ENCODE measurements at places on chromosomes 3 and 15. TPM values are rescaled to one million over a fixed set of nuclear protein-coding genes. Genes with fewer than 3 reads are reported as not detected.

- DNase-seq: no peak
Measured at GRCh38 chr3:64105816-64106215, 82.5 kb upstream of the PSMD6 start.

DNA sequence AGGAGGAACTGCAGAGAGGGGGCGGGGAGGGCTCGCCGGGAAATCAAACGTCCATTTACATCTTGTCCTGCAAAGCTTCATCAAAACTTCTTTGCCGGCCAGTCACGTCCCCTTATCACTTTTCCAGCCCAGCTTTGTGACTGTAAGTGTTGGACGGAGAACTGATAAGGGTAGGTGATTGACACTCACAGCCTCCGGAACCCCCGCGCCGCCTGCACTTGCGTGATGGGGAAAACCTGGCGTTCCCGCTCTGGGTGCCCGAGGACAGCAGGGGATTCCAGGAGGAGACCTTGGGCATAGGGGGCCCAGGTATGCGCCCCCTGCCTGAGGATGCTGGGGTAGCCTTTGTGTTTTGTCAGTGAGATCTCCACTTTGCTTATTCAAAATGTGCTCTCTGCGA is 72.8 kb upstream of the ANKRD34C start:
- no peak for DNase-seq

PARP15 gene
- polyA plus RNA-seq: 0.91 TPM

GOLGA6L26 gene
- not detected for polyA plus RNA-seq

DNA sequence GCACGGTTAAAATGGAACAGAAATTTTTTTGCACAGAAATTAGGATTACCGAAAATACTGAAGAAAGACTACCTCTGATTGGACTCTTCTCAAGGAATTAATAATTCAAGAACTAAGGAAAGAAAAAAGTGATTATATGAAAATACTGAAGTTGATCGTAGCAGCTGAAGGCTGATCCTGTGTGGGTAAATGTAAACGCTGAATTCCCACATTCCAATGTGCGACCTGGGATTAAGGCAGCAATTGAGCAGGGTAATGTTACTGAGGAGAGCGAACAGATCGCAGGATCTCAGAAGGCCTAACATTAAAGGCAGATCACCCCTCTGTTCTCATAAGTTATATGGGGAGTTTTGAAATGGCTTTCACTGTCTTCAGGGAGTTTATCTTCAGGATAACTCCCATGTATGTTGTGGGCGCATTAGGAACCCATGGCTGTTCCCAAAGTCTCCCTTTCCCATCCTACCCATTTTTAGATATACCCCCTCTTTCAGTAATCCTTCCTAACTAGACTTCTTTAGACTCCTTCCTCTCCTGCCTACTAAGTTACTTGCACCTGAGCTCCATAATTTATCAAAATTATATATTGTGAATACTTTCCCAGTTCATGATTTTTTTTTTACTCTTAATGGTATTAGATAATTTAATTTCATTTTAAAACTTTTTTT is 1.0 kb upstream of the UBL7 start:
- no peak for DNase-seq

CA12 gene
- 1.9 TPM for polyA plus RNA-seq

DNA sequence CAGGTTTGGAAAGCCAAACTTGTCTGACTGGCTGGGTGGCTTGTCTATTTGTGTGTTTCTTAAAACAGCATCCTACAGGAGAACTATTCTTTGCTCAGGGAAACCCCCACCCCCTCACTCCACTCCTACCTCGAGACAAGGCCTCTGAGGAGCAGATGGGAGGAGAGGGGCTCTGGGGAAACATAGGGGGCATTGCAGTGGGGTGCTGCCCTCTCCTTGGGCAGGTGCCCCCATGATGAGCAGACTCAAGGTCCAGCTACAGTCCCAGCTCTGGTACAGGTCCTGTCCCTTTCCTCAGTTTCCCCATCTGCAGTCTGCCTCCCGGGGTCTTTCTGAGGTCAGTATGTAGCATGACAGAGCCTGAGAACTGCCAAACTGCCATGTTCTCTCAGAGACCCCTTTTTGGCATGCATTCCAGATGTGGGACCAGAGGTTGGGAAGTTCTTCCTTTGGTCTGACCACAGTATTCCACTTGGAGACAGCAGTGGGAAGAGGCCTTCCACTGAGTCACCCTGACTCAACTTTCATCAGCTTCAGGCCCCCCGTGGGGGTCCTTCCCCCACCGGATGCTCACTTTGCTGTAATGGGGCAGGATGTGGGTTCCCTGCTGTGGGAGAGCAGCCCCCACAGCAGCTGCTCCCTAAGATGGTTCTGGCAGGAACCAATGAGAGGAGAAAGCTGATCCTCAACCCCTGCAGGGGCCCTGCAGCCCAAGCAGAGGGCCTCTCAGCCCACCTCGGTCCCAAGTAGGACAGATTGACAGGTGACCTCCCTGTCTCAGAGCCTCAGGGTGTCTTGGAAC is 32.3 kb upstream of the CYP11A1 start:
- no peak for DNase-seq

DNA sequence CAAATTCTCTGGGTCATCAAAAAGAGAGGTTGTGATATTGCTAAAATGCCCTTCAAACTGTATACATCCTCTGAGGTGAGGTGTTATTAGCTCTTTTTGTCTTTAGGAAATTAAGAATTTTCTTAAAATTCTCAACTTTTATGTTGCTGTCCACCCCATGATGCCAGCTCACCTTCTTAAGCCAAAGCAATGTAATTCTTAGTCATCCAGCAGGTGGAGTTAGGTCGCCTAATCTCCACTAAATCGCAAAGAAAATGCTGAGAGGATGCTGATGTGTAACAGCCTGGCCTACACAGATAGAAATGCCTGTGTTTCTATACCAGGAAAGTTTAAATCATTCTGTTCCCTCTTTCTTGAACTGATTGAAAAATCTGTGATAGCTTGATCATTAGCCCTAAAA is 770.2 kb upstream of the ALCAM start:
- no peak for DNase-seq

GRCh38 chr15:41105348-41106334 is 10.4 kb downstream of the INO80 start:
- no peak for DNase-seq

GRK7 gene
- 0.14 TPM for polyA plus RNA-seq

OCA2 gene
- 13.2 TPM for polyA plus RNA-seq

DNA sequence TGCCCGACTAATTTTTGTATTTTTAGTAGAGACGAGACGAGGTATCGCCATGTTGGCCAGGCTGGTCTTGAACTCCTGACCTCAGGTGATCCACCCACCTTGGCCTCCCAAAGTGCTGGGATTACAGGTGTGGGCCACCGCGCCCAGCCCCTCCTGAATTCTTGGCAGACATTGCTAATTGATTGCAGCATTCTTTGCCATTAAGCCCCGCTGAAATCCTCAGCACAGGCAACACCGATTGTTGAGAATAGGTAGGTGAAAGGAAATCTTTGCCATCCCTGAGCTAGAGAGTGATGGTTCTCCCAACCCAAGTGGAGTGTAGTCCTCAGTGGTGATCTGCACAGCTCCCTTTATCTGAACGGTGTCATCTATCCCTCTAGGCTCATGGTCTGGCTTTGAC is 1.6 kb downstream of the MAN2A2 start:
- no peak for DNase-seq

GRCh38 chr15:60960517-60960916 is 268.6 kb downstream of the RORA start:
- no peak for DNase-seq

GRCh38 chr3:56783644-56784447 is 17.9 kb downstream of the ARHGEF3 start:
- DNase-seq: peak; percentile 76

DNA sequence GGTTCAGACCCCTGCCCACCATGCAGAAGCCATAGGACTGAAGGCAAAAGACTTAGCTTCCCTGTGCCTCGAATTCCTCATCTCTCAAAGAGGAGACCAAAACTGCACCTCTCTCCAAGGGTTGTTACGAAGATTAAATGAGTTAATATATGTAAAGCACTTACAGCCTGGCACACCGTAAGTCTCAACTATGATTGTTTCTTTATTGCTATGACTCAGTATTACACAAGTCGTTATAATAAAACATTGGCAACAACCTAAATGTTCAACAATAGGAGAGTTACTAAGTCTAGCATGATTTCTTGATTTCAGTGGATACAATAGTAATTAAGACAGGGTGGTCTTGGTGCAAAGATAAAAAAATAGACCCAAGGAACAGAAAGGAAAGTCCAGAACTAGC is 19.6 kb upstream of the FGD5 start:
- no peak for DNase-seq

DNA sequence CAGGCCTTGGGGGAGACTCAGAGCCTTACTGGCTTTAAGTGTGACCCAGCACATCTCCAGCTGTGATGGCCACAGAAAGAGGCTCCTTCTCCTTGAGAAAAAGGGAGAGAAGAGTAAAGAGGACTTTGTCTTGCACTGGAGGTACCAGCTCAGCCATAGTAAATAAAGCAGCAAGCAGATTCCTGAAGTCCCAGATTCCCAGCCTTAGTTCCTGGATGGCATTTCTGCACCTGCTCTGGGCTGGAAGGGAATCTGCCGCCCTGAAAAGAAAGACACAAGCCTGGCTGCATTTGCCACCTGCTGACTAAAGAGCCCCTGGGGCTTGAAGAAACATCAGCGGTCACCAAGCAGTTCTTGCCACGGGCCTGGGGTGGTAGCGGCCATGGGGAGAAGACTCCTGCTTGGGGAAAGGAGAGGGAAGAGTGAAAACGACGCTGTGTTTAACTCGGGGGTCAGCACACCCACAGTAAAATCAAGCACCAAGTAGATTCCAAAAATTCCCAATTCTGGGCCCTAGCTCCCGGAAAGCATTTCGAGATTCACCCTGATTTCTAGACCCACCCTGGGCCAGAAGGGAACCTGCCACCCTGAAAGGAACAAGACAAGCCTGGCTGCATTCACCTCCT is 24.2 kb upstream of the TNK2 start:
- no peak for DNase-seq

XPC gene
- polyA plus RNA-seq: 47.6 TPM

- DNase-seq: no peak
Measured at GRCh38 chr3:147812186-147812911, 403.2 kb downstream of the ZIC1 start.

- no peak for DNase-seq
Measured at GRCh38 chr3:183904833-183905780, 20.4 kb upstream of the PARL start.

- no peak for DNase-seq
Measured at GRCh38 chr15:90354986-90355385, 2.9 kb downstream of the ZNF774 start.

SHC4 gene
- 1.3 TPM for polyA plus RNA-seq

GRCh38 chr3:170982733-170983132 is 43.8 kb downstream of the SLC2A2 start:
- no peak for DNase-seq

DNA sequence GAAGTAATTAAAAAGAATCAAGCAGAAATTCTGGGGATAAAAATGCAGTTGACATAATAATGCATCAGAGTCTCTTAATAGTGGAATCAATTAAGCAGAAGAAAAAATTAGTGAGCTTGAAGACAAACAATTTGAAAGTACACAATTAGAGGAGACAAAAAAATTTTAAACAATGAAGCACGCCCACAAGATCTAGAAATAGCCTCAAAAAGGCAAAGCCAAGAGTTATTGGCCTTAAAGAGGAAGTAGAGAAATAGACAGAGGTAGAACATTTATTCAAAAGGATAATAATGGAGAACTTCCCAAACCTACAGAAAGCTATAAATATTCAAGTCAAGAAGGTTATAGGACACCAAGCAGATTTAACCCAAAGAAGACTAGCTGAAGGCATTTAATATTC is 113.3 kb downstream of the TBC1D2B start:
- DNase-seq: no peak

DNA sequence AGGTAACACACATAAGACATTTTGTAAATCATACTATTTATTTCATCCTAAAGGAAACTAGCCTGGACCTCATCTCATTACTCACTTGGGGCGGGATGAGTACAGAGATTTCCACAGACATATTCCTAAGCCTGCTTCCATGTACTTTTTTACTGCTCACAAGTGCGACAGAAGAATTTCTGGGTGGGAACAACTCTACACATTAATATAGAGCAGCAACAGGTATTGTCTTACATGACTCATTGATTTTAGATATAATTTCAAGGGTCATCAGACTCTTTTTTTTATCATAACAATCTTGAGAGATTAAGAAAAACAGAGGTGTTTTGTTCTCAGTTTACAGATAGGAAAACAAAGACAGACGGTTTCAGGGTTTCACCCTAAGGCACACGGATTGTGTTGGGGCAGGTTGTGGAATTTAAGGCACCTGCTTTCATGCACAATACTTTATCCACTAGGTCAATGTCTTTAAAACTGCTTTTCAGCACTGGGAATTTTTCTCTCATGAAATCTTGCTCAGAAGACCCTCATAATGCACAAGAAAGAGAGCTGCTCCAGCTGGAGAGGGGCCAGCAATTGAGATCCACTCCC is 186.7 kb upstream of the CDIN1 start:
- DNase-seq: peak; percentile 28

- no peak for DNase-seq
Measured at GRCh38 chr3:169158379-169158778, 505.1 kb downstream of the MECOM start.

GPR62 gene
- polyA plus RNA-seq: 0.35 TPM

DNA sequence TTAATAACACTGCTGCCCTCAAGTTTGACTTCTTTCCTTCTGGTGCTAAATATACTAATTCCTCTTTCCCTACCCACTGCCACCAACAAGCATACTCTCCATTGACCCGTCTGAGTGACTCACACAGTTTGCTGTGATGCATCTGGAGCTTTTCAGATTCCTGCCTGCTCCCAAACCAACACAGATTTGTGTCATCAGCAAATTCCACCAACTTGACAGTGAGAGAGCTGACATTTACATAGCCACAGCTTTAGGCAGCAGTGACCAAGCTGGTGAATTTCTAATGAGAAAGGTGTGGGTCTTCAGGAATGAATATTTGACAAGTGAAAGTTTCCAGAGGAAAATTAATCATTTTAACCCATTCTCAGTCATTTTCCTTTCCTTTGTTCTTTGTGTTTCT is 96.5 kb upstream of the PRICKLE2 start:
- DNase-seq: peak; percentile 63

- no peak for DNase-seq
Measured at GRCh38 chr3:196063456-196063855, 18.4 kb downstream of the TFRC start.

- peak; percentile 64 for DNase-seq
Measured at GRCh38 chr3:130576375-130577266, 59.6 kb downstream of the COL6A6 start.

DNA sequence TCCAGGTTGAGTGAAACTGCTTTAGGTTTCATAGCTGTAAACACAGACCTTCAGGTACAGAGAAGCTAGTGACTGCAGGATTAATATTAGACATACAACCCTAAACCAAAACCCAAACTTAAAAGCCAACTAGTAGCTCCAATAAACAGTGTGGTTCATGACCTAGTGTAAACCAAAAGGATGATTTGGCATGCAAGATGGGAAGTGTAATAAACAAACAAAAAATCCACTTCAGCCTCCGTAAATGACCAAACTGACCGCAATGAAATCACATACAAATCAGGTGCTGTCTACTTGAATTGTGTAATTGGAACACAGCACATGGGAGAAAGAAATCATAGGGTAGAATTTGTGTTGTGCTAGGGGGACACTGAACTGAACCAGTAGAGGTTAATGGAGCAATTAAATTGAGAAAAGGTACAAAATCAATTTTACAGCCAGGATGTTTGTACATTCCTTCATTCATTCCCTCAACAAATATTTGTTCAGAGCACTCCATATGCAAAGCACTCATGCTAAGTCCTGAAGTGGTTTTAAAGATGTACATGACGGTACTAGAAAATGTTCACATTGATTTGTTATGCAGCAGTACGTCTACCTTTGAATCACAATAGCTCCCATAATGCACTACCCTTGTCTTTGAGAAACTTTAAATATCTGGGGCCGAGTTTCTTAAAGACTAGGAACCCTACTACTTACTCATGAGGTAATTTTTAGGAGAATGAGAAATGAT is 21.4 kb upstream of the CHST2 start:
- no peak for DNase-seq

GRCh38 chr15:89732451-89733172 is 18.4 kb downstream of the MESP1 start:
- no peak for DNase-seq

All from left lung (tissue), 14 donors.